ENCODE measurements at places on chromosomes 12 and 14.

- no peak for DNase-seq
Measured at GRCh38 chr12:18849761-18850160, 111.8 kb downstream of the CAPZA3 start.

- no peak for DNase-seq
Measured at GRCh38 chr14:104864267-104865080, 594 bp upstream of the CEP170B start.

DNA sequence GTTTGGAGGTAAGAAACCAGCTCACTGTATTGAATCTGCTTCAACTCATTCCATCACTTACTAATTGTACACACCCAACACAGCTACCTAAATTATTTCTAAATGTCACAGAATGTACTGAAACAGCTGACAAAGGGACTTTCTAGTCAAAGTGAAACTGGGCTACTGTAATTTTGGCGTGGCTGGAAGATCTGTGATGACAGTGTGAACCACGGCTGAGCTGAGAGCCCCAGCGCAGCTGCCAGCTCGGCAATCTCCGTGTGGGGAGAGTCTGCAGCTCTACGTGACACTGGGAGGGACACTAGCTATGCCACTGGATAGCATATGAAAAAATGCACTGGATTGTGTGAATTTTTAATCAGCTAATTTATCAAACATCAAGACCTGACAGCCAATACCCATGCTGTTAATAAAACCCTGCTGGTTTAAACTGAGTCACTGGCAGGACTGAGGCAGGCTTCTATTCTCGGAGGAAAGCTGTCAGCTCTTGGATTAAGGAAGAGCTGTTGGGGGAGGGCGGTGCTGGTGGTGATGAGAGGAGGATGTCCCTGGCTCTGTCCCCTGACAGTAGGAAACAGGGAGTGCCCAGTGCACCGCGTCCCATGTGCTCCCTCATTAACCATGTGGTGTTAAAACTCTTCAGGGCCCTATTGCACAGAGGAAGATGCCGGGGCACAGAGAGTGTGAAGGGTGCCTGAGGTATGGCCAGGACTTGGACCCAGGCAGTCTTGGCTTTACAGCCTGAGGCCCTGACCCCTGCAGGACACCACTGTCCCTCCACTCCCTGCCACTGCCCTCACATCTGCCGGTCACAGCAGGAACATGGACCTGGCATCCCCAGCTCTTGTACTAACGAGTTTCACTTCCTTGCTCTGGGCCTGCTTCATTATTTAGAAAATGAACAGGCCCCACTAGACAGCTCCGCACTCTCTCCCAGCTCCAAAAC lies 13.3 kb downstream of the SLC15A4 start:
- DNase-seq = no peak

- DNase-seq = no peak
Measured at GRCh38 chr14:76097547-76097946, 54.2 kb upstream of the GPATCH2L start.

GRCh38 chr12:18148961-18149360 lies 59.0 kb upstream of the RERGL start:
- no peak for DNase-seq

DNA sequence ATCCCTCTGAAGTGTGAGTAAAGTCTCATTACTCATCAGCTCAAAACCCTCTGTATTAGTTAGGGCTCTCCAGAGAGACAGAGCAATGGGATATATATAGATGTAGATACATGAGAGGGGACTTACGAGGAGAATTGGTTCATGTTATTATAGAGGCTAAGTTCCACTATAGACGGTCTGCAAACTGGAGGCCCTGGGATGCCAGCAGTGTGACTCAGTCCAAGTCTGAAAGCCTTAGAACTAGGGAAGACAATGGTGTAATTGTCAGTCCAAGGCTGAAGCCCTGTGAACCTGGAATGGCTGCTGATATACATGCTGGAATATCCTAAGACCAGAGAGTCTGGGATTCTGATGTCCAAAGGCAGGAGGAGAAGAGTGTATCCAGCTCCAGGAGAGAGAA lies 57.3 kb upstream of the CEP83 start:
- DNase-seq = no peak

DNA sequence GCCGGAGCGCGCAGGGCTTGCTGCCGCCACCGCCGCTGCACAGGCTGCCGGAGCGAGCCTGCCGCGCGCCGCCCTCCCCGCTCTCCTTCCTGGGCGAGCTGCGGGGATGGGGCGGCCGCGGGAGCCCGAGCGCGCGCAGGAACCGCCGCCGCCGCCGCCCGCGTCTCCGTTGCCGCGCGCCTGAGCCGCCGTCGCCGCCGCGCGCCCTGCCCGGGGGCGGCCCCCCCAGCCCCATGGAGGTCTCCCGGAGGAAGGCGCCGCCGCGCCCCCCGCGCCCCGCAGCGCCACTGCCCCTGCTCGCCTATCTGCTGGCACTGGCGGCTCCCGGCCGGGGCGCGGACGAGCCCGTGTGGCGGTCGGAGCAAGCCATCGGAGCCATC lies 352 bp downstream of the PLXNC1 start:
- DNase-seq = peak; percentile 13

GRCh38 chr12:122021193-122021821 lies 377 bp upstream of the BCL7A start:
- DNase-seq = no peak

GRCh38 chr14:75522224-75522982 lies at the start of gene BATF:
BATF (plus strand) TSS chr14:75522469; CDS start chr14:75522683, 214 bp downstream.
- DNase-seq = peak; percentile 66

- no peak for DNase-seq
Measured at GRCh38 chr12:63846238-63846967, 1.9 kb downstream of the SRGAP1 start.

- DNase-seq = no peak
Measured at GRCh38 chr14:23602181-23603095, 23.8 kb upstream of the JPH4 start.

GRCh38 chr12:16349131-16349460 lies 1.7 kb downstream of the MGST1 start:
- DNase-seq = no peak

GRCh38 chr12:49974231-49974675 lies 1.5 kb downstream of the AQP6 start:
- no peak for DNase-seq

GRCh38 chr12:124030510-124030909 lies 57.5 kb downstream of the ZNF664 start:
- DNase-seq = no peak

DNA sequence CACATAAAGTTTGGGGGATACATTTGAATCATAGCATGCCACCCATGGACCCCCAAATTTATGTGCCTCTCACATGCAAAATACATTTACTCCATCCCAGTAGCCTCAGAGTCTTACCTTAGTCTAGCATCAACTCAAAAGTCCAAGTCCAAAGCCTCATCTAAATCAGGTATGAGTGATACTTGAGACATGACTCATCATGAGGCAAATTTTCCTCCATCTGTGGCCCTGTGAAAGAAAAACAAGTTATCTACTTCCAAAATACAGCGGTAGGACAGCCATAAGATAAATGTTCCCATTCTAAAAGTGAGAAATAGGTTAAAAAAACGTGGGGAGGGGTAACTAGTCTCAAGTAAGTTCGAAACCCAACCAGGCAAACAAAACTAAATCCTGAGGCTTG lies 444.2 kb downstream of the SNAPC1 start:
- no peak for DNase-seq

DNA sequence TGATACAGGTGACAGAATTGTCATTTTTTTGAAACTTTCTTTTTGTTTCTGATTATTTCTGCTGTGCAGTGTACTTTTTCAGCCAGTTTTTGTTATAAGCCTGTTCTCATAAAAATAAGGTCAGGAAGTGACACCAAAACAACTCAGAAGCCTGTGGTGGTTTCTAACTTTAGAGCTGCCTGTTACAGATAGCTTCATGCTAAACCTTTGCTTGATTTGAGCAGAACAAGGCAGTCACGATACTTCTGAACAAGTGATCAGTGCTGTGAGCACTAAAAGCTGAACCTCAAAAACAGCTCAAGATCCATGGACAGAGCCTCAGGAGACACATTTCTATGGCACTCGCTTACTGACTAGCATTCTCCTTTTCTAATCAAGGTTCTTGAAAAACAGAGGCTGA lies 82.0 kb downstream of the PRKCH start:
- DNase-seq = no peak

DNA sequence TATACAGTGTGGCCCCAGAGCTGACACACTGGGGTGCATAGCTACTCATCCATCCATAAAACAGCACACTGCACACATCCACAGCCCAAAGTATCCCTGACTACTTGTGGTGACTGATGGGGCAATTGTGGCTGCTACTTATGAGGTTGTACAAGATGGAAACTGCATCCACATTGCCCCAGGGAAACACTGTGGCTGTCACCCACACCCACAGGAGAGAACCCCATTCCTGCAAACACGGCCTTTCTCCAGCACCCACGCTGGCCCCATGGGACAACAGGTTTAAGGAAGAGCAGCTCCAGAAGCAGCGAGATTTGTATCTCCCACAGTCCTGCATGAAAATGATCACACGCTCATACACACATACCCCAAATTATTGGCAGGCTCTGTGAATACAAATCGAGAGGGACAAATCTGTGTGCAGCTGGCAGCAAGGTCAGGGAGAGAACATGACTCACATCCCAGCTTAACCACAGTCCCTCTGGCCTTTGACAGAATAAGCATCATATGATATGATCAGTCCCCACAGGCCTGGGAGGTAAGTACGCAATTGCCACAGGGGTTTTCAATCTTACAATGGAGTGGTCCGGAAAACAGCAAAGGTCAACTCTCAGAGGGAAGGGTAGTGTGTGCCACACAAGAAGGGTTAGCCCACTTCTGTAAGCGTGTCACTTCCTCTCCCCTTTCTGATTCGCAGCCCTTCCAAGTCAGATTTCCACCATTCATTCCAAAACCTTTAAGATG lies 61.9 kb downstream of the ESR2 start:
- no peak for DNase-seq

DNA sequence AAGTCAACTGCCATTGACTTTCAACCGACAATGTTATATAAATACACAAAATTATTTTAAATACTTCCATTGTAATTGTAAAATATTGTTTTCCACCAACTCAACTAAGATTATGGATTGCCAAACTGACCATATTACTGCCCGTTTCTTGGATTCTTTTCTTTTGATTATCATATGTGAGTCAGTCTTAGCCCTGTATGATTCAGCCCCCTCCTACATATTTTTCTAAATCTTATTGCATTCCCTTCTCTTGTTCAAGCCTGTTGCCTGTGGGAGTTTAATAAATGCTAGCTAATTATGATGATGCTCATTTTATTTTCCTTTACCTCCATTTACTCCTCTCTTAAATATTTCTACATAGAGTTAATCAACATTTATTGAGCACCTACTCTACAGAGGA lies 6.8 kb downstream of the RASSF9 start:
- DNase-seq = no peak

- DNase-seq = no peak
Measured at GRCh38 chr14:89598548-89599186, 181.6 kb upstream of the FOXN3 start.

DNA sequence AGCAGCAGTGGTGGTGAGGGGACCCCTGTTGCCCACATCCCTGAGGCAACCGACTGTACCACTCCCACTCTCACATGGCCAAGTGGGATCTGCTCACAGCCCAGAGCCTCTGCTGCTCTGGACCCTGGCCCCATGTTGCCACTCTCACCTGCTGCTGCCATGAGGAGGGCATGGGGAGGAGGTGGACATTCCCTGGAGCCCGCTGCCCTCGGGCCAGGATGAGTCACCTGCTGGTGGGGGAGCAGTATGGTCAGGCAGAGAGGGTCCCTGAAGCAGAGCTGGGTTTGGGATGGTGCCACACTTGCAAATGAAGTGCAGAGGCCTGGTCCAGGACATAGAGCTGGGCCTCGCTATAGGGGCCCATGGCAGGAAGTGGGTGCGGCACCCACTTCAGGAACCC lies 26.1 kb downstream of the SDR9C7 start:
- DNase-seq = no peak

DNA sequence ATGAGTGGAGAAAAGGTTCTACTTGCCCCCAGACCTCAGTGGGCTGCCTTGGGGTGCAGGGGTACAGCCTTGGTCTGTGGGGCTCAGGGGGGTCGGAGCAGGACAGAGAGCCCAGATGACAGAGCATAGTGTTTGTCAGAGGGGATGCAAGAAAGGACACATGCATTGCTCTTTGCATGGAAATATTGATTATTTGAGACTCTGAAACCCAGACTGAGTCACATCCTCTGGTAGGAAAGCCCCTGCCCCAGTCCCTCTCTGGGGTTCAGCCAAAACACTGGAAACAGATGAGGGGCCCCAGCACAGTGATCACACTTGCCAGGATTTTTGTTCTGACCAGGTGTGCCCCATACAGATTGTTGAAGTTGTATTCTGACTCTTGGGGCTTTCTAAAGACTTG lies 1094.4 kb downstream of the BCL11B start:
- DNase-seq = peak; percentile 59

- DNase-seq = no peak
Measured at GRCh38 chr14:105746124-105746514, 219.7 kb downstream of the TMEM121 start.

GRCh38 chr14:100330007-100330344 lies 6.8 kb downstream of the SLC25A47 start:
- no peak for DNase-seq

DNA sequence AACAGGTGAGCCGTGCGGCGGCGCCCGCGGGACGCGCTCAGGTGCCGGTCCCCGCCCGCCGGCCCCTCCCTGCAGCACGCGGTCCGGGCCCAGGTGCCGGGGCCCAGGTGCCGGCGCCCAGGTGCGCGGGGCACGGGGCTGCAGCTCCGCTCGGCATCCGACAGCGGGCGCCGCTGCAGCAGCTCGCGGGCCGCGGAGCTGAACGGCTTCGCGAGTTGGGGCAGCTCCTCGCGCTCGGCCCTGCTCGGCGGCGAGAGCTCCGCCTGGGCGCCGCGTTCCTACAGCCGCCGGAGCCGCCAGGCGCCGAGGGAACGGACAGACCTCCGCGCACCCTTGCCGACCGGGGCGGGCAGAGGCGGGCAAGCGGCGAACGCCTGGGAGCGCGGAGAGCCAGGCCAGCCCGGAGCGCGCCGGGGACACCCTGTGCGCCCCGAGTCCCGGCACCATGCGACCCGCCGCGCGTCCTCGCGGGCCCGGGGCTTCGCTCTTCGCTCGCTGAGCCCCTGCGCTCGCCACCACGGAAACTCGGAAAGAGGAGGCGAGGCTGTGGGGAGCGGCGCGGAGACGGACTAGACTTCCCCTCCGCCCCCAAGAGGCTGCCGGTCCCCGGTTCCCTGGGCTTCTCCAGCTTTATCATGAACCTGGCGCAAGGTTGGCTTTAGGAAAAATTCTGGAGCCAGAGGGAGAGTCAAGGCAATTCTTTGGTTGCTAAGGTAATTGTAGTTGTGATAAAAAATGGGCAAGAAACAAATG lies at the start of gene RGS6:
TSS of gene RGS6 (plus strand) at position 201 of the 753 bp plus-strand sequence.
- DNase-seq = no peak

GRCh38 chr12:12909995-12910420 lies 18.6 kb downstream of the GPRC5A start:
- DNase-seq = no peak

DNA sequence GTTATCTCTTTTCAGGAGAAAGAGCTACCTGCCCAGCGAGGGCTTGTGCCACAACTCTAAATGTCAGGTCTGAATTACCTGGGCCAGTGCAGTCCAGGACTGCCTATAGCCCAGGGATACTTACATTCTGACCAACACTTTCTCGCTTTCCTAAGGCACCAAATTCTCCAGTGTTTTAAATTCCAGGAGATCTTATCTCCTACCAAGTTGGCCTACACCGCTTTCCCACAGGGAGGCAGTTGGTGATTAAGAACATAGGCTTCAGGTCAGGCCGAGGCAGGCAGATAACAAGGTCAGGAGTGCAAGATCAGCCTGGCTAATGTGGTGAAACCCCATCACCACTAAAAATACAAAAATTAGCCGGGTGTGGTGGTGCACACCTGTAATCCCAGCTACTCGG lies 41.1 kb downstream of the RPS29 start:
- no peak for DNase-seq

GRCh38 chr14:89351516-89352404 lies 65.3 kb downstream of the FOXN3 start:
- DNase-seq = no peak

- no peak for DNase-seq
Measured at GRCh38 chr12:54463034-54463433, 10.4 kb downstream of the GTSF1 start.
